Activated CD4-positive, alpha-beta T cell treated with anti-CD3 and anti-CD28 coated beads for 36 hours (primary cell): ENCODE measurements at places on chromosomes 1 and 21.

GRCh38 chr1:38784452-38785284, 74.9 kb downstream of the RRAGC start:
- no peak for DNase-seq

GRCh38 chr1:38179483-38179882, 132.9 kb upstream of the POU3F1 start:
- no peak for DNase-seq

DNA sequence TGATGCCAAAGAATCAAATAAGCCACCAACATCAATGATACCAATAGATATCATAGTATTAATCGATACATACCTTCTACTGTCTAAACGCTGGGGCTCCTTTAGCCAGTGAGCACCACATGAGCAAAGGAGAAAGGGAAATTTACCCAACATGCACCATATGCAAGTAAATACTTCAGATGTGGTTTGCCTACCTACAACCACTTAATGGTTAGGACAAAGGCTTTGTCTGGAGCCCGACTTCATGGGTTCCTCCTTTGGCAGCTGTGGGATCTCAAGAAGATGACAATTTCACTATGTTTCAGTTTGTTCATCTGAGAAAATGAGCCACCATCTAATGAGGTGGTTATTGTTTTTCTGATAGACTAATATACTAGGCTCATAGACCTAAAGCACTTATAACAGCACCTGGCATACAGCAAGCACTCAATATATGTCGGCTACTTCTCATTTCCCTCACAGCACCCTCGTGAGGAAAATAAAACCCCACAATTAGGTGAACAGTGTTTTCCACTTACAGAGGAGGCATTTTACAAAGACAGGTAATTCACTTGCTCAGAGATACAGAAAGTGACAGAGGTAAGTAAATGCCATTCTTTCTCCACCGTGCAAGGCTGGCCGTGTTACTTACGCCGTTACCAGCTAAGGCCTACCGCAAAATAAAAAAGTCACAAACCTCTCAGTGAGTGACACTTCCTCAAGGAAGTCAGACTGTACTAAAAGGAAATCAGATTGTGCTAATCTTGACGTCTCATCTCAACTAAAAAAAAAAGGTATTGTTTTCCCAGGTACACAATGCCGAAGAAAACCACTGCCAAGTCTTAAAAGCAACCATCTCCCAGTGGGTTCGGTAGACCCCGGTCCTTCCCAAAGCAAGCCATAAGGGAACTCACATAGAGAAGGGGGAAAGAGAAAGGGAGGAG, 1.6 kb downstream of the TTC13 start:
- DNase-seq = peak; percentile 30

DNA sequence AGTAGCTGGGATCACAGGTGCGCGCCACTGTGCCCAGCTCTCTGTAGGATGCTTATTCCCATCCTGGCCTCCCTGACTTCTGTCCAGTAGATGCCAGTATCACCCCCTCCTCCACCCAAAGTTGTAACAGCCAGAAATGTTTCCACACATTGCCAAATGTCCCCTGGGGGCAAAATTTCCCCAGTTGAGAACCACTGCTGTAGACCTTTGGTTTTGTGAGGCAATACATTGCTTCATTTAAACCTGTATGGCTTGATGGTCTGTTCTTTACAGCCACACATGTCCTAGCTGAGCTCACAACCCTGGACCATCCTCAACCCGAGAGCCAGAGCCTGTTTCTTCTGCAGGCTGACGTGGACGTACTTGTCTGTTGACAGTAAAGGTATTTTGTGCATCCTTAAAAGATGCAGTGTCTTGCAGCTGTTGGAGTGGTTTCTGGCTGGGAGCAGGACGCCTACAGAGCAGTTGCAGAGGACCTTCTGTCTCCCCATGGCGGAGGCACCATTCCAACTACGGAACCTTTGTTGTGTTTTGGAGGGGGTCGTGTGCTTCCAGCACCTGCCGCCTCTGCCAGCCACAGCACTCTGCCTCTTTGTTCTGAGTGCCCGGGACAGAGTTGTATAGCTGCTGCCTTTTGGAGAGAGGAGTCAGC, 26.6 kb downstream of the DOP1B start:
- DNase-seq = no peak

GRCh38 chr1:211734791-211735190, 59.4 kb upstream of the NEK2 start:
- DNase-seq = no peak

DNA sequence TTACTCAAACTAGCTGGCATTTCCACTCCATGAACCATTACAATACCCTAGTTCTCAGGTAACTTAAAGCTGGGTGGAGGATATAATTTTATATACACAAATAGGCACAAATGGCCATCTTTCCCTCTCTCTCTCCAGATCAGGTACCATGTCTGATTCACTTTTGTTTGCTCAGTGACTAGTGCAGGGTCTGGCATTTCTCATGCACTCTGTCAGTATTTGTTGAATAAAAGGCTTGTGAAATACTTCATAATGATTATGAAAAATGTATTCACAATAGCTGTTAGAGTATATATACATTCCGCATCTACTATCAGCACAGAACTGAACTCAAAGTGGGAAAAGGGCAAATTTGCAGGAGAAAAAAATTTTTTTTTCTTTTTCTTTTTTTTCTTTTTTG, 510.2 kb upstream of the USP24 start:
- no peak for DNase-seq

- DNase-seq = no peak
Observed at GRCh38 chr1:51344602-51345299, 14.4 kb upstream of the TTC39A start.

GRCh38 chr1:86318436-86318835, 77.7 kb downstream of the ODF2L start:
- DNase-seq = no peak
